ENCODE measurements at places on chromosomes 4 and X.

GRCh38 chrX:149682956-149683947 is 28.6 kb upstream of the MAGEA11 start:
- no peak for DNase-seq

DNA sequence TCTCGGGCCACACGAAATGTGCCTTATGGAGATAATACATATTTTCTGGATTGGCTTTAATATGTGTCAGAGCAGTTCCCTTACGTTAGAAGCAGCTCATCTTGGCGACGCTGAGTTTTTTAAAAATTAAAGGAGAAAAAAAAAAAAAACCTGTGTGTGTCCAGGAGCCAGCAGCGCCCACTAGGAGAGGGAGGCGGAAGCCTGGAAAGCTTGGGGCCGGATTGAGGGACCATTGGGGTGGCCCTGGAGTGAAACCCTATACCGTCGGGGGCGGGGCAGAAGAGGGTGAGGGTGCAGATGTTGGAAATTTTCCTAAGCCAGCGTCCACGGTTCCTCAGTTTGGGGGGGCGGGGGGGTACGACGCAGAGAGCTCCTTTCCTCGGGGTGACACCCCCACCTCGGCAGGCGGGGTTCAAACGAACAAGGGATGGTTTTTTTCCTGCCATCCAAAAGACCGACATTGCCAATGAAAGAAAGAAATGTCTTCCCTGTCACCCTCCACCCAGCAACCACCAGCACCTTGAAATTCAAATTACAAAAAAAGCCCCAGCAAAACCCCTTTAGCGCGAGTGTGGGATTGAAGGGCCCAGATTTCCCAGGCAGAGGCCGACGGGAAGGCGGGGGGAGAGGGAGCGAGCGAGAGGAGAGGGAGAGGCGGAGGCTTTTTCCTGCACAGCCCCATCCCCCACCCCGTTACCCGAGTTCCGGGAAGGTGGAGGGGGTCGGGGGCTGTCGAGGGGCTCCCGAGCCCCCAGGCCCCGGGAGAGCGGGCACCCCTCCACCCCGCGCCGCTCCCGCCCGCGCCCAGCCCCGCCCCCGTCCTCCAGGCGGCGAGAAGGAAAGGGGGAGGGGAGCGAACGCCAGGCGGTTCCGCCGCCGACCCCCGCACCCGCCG is 859 bp downstream of the SMARCA1 start:
- no peak for DNase-seq

GRCh38 chr4:134885436-134885835 is 683.8 kb upstream of the PABPC4L start:
- DNase-seq: no peak

DNA sequence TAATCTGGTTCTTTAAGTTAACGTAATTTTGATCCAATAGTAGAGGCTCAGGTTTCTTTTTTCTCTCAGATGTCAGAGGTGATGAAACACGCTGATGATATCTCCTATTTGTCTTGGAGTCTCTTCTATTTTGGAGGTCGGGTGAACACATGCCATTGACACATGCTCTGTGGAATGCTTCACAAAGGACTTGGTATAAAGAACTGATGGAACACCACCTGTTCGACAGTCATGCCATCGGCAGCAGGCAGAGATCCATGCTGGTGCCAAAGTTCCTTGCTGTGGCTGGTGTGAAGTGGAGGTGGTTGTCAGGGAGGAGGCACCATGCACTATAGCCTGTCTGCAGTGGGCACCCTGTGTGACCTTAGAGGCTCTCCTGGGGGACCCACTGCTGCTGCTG is 94.9 kb downstream of the ATP8A1 start:
- no peak for DNase-seq

DNA sequence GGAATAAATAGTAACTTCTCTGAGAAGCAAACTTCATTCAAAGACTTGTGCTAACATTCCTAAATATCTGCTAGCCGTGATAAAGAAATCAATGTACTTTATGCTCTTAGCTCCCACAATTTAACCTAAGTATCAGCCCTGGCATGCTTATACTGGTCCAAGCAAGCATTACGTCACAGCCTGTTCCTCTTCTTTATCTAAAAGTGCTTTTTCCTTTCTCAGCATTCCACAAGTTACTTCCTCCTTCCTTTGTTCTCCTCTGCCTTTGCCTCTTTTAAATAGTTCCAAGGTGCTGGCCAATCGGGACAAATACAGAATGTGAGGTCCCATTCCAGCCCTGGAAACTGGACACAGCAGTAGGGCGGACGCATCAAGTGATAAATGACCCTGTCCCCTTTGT is 249.6 kb downstream of the DHRSX start:
- DNase-seq: no peak

DNA sequence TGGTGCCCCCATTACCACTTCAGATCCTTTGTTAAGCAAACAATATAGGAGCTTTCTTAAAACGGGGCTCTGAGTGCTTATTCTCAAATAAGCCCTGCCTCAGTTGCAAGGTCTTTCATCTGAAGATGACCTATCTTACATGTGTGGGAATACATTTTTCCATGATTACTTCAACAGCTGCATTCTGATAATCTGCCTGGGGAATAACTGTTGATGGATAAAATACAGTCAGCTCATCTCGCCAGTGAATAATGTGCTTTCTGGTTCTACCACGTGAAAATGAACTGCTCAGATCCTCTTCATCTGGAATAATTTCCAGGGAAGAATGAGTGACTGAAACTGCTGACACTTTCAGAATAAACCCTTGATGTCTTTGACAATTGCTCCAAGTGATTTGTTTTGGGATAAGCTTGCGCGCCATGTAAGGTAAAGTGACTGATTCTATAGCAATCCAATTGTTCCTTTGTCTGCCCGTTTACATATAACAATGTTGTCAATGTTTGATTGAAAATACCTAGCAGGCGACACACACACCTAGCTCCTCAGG is 161.3 kb downstream of the RTL9 start:
- no peak for DNase-seq

DNA sequence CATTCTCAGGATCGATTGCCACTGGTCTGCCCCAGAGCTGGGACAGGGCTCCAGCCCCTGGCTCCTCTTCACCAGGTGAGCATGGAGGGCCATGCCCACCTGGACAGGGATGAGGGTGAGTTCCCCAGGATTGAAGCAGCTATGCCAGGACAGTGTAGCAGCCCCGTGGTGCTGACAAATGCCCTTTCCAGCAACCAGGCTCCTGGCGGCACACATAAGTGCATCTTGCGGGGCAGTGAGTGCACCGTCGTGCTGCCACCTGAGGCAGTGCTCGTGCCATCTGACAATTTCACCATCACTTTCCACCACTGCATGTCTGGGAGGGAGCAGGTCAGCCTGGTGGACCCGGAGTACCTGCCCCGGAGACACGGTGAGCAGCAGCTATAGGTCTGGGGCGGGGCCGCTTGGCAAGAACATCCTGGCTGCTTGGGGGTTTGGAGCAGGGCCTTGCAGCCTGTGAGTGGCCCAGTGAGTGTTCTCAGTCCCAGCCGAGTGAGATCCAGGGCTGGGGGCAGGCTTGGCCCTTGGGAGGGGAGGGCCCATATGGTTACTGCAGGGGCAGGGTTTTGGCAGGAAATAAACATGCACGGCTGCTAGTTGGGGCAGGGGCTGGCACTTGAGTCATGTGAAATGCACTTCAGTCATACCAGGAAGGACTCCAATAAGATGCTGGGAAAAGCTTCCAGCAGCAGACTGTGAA is 6.1 kb downstream of the IL9R start:
- DNase-seq: no peak

DNA sequence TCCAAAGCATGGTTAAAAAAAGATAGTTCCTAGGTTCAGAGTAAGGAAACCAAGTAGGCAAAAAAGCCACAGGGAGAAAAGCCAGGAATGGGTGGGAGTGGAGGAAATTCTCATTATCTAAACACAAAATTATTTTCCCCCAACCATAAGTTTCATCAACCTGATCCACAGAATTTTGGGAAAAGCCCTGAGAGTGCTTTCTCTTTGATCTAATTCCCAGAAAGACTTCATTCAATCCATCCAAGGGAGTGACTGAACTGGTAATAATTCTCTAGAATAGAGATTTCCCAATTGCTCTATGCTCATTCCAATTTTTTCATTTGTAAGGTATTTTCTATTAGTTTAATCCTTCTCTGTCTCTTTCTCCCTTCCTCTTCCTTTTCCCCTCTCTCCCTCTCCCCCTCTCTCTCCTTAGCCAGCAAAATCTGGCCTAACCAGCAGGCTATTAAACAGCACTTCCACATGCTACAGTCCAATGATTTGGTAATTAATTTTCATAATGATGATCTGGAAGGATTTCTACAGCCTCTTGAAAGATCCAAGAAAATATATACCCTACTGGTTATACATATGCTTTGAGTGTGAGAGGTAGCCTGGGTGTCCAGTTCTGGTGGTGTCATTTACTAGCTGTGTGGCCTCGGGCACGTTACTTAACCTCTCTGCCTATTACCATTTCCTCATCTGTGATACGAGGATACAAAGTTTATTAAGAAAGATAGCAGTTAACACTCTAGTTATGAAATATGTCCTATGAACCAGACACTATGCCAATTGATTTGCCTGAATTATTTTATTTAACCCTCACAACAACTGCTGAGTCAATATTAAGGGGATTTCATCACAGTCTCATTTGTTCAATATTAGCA is 251.5 kb upstream of the RASGEF1B start:
- DNase-seq: no peak

DNA sequence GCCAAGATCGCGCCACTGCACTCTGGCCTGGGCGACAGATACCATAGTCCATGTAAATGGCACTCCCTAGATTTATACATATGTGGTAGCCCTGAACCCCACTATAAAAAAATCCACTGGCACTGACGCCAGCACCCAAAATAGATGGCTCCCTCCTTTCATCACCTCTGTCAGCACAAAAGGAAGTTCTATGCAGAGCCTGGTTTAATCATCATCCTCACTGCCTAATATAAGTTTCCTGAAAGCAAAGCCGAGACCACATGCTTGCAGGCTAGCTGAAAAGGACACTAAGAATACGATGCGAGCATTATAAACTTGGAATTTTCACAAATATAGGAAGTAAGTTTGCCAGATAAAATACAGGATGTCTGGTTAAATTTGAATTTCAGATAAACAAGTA is 27.5 kb upstream of the DOCK11 start:
- DNase-seq: no peak

DNA sequence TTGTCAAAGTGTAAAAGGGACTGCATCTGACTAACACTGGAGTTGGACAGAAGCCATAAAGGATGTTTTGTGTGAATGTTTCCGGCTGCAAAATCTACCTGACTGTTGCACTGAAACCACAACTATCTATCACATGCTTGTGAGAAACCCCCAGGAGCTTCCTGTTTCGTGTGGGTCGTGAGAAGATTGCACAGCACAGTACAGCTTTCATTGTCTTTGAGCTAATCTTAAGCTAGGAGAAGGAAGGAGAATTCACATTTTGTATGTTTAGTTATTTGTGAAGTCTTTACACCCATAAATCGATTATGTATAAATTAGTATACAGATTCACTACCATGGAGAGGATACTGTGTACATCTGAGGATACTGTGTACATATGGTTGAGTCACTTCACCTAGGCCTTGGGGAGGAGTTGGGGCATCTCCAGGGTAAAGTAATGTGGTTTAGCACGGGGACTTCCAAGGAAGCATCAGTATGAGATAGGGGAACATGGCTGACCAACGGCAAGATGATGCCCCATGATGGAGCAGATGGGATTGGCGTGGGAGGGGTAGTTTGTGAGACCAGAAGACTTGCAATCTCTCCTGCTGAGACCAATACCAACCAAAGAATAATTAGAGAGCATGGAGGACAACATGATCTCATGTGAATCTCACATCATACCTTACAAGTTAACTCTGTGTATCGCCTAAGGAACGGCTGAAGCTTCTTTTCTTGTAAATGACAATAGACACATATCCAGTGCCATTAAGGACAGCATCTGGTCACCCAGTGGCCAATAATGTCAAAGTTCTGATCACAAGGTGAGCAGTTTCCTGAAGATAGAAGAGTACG is 43.1 kb upstream of the FAM9C start:
- DNase-seq: peak; percentile 69

- DNase-seq: no peak
Measured at GRCh38 chr4:174425669-174426068, 96.6 kb downstream of the HPGD start.

DNA sequence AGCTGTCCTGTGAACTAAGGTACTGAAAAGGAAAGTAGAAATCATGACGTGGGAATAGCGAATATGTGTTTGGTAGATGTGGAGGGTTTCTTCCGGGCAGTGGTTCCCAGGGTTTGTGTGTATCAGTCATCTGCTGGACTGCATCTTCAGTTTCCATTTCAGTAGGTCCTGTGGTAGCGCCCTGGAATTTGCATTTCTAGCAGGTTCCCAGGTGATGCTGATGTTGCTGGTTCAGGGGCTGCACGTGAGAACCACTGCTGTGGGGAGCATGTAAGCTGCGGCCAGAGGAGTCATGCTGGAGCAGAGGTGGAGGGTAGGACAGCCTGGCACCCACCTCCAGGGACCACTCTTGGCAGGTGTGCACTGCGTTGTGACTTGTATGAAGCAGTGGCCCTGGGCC is 47.1 kb downstream of the ARHGAP10 start:
- no peak for DNase-seq

GRCh38 chr4:98564852-98565251 is 93.6 kb downstream of the TSPAN5 start:
- DNase-seq: no peak

DNA sequence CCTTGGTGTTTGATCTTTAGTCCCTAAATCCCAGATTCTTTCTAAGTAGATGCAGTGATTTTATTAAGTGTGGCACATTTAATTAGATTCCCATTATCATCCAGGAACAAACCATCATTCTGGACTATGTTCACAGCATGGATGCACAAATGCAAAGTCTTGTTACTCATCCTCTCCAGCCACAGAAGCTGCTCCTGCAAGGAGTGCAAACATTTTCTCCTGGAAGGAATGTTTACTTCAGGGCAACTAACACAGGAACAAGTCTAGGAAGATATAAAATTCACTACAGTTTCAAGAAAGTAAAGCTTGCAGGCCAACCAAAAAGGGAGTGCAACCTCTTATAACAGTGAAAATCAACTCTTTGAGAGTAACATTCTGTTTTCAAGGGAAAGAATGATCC is 106.0 kb downstream of the IQCM start:
- DNase-seq: no peak

DNA sequence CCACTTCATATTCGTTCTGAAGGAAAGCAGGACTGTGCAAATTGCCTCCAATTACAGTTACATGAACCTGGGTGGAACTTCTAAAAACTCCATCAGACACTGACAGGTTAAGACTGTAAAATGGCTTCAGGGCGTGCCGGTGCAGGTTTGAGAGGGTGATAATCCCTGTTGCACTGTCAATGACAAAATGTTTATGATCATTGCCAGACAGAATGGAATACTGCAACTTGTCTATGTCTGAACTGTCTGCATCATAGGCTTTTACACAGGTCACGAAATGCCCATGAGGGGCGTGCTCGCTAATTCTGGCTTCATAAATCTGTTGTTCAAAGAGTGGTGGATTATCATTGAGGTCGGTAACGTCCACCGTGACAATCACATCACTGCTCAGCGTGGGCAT is 63.7 kb upstream of the MTNR1A start:
- no peak for DNase-seq

GRCh38 chrX:47191331-47191730 is 2.3 kb upstream of the UBA1 start:
- peak; percentile 35 for DNase-seq

DNA sequence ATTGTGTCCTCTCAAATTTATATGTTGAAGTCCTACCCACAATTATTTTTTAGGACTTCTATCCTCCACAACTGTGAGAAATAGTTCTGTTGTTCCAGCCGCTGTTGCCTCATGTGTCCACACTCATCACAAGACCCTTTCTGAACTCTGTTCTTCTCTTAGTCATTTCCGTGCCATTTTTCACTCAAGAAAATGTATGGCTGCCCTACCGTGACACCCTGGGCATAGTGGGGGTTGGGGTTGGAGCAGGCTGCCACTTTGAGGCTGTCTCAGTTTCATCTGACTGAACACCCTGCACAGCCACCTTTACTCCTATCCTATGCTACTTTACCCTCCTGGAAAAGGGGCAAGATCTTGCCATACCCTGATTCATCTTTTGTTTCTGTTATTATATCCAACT is 319.1 kb downstream of the TENM3 start:
- DNase-seq: no peak

Data from T-helper 22 cell (primary cell).